Activated T-helper 1 cell treated with anti-CD3 and anti-CD28 coated beads, Interleukin-2, amount 50 U/mL, for 16 hours (primary cell): ENCODE measurements at places on chromosomes 7 and 10.
A peak's percentile ranks its signal among the peaks of the same experiment; 100 is the strongest.

- DNase-seq: no peak
Measured at GRCh38 chr10:126407831-126408230, 19.6 kb upstream of the ADAM12 start.

DNA sequence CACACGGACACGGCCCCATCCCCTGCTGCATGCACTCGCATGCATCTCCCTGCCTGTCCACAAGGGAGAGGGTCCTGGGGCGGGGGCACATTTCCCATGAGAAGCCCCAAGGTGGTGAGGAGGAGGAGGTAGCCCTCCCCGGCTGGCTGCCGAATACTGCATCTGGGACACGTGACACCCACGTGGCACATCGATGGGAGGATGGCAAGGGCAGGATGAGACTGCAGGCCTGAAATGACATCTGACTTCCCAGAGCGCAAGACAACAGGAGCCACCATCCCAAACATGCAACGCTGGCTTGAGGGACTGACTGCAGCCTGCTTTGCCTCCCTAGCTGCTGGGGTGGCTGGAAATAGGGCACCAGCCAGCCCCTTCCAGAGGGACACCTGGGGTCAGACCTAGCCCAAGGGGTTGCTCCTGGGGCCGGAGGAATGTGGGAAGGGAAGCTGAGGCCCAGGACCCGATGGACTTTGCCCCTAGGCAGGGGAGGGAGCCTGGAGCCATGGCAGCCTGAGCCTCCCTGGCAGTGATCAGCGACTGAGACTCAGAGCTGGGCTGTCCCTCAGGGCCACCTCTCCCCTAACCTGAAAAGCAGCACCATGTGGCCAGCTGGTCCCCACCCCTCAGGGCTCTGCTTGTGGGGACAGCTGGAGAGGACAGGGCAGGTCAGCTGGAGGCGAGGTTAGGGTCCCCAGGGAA lies 16.1 kb downstream of the BUD23 start:
- no peak for DNase-seq

- DNase-seq: no peak
Measured at GRCh38 chr7:2488272-2488645, 12.1 kb upstream of the GRIFIN start.

DNA sequence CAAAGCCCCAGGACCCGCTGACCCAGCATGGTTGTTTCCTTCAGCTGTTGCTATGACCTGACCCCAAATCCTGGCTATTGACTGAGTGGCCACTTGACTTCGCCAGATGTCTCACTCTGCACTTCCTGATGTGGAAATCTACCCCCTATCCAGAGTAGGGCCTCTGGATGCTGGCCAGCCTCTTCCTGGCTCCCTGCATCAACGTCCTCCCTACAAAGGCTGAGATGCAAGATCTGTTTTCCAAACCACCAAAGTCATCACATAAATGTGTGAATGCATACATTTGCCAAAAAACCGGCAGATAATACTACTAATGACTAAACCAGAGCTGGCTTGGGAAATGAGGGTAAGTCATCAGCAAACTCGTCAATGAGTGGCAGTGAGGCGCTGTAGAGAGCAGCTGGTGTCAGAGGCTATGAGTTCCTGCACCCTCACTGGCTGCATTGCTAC lies 70.4 kb downstream of the PYROXD2 start:
- DNase-seq: no peak

DNA sequence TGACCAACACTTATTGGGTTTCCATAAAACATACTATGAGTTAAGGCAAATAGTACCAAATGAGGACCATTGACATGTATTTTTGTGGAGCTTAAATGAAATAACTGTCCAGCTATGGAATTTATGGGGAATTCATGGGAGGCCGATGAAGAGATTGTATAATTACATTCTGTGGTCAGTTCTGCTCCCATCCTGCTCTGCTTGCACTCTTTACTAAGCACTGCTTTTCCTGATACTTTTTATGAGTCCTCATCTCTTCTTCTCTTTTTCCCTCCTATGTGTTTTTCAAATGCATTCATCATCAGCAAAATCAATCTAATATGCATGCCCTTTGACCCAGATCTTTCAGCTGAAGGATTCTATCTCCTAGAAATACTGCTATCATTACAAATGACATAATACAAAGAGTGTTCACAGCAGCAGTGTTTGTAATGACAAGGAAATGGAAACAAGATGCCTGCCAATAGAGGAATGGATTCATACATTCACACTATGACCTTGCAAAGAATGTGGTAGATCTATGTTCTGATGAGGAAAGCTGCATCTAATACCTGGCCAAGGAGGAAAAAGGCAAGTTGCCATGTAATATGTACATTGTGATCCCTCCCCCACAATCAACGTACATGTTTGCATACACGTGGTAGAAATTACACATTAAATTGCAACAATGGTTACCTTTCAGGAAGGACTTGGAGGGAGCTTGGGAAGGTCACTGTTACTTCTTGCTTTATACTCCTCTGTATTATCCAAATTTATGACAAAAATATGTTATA lies 73.9 kb downstream of the PCGF5 start:
- DNase-seq: no peak

DNA sequence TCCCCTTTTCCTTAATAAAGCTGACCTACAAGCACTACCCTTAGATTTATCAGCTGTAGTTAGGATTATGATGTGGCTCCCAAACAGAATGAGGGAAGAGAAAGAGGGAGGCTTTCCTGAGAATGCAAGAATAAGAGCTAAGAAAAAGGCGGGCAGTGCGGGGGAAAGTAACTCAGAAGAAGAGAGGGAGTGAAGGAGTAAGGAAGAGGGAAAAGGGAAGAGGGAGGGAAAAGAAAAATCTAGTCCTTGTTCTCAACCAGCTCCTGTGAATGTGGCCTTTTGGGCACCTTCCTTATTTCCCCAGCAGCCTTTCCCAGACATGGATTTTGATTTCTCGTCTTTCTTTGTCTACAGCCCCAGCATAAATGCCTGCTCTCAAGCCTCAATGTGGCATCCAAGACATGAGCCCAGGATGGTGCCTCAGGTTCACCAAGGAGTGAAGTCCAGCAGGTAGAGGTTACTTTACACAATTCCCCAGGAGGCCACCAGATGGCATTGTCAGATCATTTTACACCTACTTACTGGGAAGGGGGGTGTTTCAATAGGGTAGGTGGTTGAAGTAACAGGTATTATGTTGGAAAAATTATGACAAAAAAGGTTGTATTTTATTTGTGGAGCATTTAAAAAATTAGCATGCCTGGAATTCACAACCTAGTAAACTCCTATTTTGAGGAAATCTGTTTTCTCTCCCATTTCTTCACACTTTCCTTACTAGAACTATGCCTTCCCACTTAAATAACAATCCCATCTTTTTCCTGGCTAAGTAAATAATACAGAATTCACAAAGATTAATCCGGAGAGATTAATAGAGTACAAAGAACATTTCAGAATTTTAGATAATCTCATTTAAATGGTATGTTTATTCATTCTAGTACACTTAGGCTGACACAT lies 106.5 kb downstream of the HTR7 start:
- DNase-seq: peak; percentile 9
